Hematopoietic multipotent progenitor cell treated with erythropoietin and hydrocortisone succinate and interleukin-3 and kit ligand, for 15 days (in vitro differentiated cells): ENCODE measurements at places on chromosomes 3 and 15.
A peak's percentile ranks its signal among the peaks of the same experiment; 100 is the strongest.

DNA sequence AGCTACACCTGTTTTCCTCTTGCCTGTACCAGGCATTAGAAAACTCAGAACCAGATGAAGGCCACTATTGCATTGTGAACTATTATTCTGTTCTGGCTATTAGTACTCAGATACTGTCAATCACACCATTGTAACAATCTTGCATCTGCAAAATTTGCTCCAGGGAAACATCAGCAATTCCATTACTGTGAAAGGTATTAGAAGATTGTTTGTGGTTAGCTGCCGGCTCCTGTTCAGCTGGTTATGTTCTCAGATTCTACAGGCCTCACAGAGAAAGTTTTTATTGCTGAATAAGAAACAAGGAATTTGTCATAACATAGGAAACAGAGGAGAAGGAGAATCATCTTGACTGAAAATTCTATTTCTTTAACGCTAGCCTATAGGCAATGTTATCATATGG lies 179.9 kb downstream of the PLOD2 start:
- no peak for DNase-seq

DNA sequence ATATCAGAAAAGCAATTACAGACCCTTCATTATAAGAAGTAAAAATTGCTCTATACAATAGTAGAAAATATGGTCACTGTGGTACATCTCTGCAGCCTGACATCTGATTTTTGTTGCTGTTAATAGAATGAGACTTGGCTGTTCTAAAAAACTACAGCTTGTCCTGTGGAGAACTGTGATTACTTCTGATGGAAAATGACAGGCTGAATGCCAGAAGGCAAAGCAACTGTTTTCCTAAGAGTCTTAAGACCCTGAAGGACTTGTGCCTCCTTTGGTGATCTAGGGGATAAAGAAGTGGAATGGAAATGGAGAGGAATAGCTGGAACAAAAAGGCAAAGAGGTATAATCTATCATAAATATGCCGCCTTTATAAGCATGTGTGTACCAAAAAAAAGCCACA lies 314.8 kb downstream of the BCHE start:
- DNase-seq, result no peak

DNA sequence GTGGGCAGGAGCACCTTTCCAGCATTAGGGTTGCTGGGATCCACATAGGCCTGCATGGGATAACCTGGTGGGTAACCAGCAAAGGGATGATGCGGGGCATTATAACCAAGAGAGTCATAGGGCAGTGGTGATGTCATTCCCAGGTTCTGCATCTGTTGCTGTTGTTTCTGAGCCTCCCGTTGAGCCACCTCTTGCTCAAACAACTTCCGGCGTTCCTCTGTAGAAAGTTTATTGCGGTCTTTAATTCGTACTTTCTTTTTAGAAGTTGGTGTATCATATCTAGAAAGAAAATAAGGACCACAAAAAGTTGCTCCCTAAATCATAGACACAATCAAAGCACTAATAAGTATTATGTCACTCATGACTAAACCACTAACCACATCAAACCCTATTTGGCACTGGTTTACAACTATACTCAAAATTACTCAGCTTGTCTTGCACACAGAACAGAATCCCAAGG lies 77.8 kb downstream of the NBEAL2 start:
- DNase-seq, result no peak

DNA sequence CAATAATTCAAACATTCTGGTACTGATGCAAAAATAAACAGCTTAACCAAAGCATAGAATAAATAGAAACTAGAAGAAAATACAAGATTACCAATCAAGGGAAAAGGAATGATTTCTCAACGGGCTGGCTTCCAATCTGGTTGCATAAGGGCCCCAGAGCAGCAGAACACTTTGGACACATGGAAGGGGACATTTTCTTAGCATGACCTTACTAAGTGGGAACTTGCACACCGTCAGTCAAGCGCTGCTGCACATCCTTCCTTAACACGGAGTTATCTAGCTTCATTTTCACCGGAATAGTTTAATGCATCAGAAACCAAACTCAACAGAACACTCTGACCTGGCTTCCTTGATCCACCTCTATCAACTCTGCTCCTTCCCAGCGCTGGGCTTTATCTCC lies 388.5 kb downstream of the VPS13C start:
- DNase-seq, result no peak

- no peak for DNase-seq
Measured at GRCh38 chr3:61580982-61581643, 19.7 kb downstream of the PTPRG start.

DNA sequence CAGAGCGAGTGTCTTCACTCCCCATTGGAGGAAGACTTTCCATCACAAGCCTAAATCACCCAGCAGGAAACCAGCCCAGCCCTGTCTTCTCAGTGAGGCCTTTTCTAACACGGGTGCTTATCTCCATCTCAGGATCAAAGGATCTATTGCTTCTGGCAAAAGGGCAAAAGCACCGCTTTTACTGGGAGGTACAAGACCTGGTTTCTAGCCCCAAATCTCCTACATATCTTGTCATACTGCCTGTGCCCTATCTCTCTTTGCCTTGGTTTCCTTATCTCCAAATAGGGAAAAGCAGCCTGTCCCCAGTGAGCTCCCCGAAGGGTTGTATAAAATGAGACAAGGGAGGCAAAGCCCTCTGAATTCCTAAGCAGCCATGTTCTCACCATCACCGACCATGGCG lies 5.2 kb downstream of the GLB1 start:
- DNase-seq, result peak; percentile 21

DNA sequence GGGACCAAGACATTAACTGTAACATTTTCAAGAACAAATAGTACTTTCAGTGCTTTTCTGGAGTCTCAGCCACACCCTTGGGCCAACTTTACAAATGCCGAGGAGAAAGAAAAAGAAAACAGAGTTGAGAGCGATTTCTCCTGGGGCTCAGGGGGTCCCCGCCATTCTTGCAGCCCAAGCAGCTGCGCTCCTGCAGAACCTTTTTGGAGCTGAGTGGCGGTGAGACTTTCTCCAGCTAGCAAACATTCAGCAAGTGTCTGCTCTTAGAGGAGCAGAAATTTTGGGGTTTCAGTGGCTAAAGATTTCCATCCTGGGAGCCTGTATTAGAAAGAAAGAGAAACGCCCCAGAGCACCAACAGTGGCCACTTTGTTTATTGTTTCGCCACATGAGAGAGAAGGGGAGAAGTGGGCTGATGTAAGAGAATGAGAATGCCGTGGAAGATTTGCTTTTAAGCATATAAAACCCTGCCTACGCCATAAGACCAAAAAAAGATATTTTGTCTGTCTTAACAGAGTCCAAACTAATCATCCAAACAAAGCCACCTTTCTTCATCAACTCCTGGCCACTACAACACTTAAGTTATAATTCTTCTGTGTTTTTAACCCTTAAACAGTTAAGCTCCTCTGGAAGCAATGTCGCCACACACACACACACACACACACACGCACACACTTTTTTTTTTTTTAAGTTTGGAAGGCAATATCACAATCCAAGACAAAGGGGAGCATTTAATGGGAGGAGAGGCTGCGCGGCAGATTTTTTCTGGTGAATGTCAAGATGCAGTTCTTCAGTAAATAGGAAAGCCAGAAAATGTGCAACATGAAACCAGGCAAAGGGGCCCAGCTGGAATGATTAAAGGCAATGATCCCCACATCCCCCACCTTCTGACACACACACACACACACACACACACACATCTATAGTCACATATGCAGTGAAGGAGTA lies 19.2 kb downstream of the EID1 start:
- DNase-seq, result no peak
